ENCODE measurements at places on chromosomes 7 and 10.

GRCh38 chr10:70115948-70116682 lies 16.5 kb downstream of the AIFM2 start:
- peak; percentile 12 for DNase-seq

GRCh38 chr10:83045731-83046130 lies 1093.6 kb upstream of the GHITM start:
- no peak for DNase-seq

DNA sequence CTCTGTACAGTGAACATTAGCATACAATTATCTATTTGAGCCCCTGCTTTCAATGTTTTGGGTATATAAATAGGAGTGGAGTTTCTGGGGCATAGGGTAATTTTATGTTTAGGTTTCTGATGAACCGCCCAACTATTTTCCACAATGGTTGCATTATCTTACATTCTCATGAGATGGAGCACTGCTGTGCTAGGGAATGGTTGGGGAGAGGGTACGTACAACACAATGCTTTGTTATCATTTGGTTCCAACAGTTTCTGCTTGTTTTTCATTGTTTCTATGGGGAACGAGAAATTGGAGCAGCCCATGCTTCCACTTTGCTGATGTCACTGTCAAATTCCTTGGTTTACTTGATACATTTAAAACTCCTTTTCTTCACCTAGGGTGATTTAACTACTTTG lies 1115.3 kb downstream of the REEP3 start:
- DNase-seq, result no peak

DNA sequence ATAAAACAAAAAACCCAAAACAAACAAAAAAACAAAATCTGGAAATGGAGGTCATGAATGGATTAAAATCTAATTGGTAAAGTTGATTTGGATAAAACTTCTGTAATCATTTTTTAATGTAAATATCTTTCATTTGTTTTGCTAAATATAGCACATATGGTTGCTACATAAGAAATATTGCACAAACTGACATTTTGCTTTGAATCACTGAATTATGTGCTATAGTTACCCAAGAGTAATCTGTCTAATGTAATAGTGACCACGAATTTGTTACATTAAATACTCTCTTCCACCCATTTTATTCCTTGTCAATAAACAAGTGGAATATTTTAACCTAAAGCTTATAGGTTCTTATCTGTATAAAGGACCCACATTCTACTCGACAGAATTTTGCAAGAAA lies 6.2 kb downstream of the CFAP58 start:
- no peak for DNase-seq

DNA sequence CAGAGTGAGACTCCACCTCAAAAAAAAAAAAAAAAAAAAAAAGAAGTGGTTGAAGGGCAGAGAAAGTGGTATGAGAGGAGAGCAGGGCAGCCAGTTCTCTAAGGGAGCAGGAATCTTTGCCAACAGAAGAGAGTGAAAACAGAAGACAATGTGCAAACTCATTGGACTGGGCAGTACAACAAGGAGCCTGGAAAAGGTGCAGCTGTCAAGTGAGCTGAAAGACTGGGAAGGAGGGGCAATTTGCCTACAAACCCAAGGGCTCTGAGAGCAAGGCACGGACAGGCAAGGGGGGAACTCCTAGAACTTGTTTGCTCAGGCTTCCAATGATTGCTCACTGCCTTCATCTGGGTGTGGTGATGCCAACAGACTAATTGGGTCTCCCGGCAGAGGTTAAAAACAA lies 9.5 kb downstream of the ACTR1A start:
- no peak for DNase-seq

- no peak for DNase-seq
These were observed 212.3 kb downstream of the MTERF1 start for GRCh38 chr7:91668217-91668616.

DNA sequence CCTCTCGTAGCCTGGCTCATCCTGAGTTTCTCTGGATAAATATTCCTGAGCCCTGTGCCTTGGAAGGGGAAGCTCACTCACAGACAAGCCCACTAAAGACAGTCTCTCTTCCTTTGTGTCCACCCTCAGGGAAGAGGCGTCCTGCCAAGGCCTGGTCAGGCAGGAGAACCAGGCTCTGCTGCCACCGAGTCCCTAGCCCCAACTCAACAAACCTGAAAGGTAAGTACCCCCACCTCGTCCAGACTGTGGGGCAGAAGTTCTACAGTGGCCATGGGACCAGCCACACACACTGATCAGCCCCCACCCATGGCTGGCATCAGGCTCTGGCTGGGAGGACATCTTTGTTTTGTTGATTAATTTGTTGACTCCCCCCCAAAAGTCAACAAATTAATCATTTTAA lies 2.8 kb downstream of the GPR15LG start:
- DNase-seq, result no peak

DNA sequence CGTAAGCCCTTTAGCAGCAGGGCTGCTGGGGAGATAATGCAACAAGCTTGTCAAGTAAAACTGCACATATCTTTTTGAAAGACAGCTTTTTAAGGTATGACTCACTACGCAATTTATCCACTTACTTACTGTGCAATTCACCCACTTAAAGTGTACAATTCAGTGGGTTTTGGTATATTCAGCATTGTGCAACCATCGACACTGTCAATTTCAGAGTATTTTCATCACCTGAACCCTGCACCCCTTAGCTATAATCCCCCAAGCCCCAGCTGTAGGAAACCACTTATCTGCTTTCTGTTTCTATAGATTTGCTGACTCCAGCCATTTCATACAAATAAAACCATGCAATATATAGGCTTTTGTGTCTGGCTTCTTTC lies 168.0 kb downstream of the PTPN20 start:
- DNase-seq, result peak; percentile 2

- no peak for DNase-seq
These were observed 73.3 kb upstream of the PRKG1 start for GRCh38 chr10:51000976-51001375.

DNA sequence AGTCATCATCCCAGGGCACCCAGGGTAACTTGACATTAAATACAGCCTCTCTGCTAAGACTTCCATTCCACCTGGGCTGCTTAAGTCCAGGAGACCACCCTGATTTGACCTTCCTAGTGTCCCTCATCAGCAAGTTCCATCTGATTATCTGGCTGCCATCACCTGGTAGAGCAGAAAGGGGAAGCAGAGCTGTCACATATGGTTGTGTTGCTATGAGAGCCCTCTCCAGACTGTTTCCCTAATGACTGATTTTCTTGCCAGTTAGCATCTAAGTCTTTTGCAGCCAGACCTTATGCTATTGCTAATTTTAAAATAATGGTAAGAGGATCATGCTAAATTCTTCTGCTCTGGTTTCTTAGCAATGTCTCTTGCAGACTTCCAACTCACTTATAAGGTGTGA lies 38.7 kb downstream of the KCNH2 start:
- no peak for DNase-seq

- no peak for DNase-seq
These were observed 12.5 kb downstream of the CYP3A43 start for GRCh38 chr7:99840136-99840869.

DNA sequence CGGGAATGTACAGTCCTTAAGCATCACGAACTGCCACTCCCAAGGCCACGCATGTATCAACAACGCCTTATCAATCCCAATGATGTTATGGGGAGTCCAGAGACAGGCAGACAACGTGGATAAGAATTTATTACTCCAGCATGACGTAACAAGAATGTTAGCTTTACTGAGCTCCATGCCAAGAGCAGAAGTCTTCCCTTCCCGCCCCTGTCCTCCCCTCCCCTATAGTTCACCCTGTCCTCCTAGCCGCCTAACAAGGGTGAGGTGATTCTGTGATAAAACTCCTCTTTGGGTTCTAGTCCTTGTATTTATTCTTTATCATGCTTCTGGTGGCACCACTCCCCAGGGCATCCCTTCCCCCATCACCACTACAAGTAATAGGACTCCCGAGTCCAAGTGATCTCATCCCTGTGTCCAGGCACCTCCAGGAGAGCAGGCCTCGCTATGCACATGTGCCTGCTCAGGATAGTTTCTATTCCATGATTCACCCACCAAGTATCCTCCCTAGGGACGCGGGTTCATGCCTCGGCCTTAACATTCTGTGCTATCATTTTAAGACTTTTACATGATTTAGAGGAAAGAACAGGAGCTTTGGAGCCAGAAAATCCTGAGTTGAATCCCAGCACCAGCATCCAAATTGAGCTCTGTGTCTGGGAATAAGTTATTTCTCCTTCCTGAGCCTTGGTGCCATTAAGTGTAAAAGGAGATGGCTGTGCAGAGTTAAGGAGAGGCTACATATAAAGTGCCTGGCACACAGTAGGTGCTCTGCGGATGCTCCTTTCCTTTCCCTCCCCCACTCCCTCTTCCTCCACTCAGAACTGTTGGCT lies 15.4 kb downstream of the GSDME start:
- DNase-seq, result peak; percentile 92

DNA sequence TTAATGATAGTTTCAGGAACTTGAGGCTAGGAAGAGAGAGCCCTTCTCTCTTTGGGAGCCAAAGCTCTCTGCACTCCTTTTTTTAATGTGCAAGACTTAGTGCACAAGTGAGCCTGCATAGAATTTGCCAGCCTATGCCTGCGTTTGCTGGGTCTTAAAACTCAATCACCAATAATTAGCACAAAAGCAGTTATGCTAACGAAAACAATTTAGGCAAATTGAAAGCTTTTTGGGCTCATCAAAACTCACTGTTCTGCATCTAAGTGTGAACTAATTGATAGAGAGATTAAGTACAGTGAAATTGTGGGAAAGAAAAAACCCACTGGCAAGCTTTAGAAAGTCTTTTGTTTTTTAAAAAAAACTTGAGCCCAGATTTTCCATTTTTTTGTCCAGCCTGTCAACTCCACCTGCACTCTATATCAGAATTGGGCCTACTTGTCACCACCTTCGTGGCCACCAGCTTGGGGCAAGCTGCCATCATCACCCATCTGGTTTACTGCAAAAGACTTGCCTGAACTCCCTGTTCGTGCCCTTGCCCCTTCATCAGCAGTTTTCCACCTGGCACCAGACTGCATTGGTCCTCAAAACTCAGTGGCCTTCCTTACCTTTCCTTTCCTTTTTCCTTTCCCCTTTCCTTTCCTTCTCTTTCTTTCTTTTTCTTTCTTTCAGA lies 37.8 kb downstream of the CRHR2 start:
- DNase-seq, result no peak

DNA sequence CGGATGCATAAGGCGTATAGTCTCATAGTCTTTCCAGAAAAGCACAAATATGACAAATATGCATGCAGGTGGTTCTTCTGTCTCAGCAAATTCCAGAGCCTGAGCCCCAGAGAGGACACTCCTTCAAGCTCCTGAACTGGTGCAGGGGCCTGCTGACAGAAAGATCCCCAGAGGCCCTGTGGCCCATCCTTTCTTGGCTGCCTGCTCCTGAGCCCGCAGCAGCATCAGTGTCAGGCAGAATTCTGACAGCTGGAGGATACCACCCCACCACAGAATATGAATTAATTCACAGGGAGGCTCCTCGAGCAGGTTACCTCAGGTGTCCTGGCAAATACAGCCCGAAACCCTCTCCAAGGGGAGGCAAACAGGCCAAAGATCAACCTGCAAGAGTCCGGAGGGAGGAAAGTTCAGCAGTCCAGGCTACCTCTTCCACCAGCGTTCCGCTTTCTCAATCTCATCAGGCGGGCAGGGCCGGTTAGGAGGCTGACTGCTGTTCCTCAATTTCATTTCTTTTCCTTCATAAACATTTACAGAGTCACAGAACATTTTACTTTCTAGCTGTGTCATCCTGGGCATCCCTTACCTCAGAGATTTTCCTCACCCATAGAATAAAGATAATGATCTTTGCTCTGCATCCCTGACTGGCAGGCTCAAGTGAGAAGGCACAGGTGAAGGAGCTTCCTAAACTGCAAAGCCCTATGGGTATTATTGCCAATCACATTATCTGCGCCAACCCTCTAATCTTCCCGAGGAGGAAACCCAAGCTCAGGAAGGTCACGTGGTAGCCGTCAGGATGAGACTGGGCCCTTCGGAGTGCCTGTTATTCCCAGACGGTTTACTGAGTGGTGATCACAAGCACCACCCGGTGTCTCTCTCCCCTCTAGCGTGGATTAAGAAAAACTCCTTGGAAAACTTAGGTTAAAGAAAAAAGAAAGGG lies 1.4 kb downstream of the DNAJB12 start:
- DNase-seq, result peak; percentile 23

- no peak for DNase-seq
These were observed 12.4 kb downstream of the CAMK2B start for GRCh38 chr7:44313016-44313415.

DNA sequence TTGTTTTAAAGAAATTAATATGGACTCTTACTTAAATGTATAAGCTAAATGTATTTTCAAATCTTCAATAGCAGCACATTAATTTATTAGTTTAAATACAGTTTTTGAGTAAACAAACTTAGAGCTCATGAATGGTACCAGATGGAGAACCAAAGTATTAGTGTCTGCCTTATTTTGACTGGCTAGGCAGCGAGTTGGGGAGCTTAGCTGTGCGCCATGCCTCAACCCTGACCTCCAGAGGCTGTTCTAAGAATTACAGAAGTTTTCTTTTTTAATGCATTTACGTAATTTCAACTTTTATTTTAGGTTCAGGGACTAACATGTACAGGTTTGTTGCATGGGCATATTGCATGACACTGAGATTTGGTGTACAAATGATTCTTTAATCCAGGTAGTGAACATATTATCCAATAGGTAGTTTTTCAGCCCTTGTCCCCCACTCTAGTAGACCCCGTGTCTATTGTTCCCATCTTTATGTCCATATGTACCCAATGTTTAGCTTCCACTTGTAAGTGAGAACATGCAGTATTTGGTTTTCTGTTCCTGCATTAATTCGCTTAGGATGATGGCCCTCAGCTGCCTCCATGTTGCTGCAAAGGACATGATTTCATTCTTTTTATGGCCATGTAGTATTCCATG lies 166.8 kb downstream of the IQUB start:
- peak; percentile 47 for DNase-seq

GRCh38 chr7:153829525-153829924 lies 222.7 kb upstream of the DPP6 start:
- DNase-seq, result no peak

GRCh38 chr10:29914986-29915785 lies 144.2 kb downstream of the JCAD start:
- peak; percentile 32 for DNase-seq

DNA sequence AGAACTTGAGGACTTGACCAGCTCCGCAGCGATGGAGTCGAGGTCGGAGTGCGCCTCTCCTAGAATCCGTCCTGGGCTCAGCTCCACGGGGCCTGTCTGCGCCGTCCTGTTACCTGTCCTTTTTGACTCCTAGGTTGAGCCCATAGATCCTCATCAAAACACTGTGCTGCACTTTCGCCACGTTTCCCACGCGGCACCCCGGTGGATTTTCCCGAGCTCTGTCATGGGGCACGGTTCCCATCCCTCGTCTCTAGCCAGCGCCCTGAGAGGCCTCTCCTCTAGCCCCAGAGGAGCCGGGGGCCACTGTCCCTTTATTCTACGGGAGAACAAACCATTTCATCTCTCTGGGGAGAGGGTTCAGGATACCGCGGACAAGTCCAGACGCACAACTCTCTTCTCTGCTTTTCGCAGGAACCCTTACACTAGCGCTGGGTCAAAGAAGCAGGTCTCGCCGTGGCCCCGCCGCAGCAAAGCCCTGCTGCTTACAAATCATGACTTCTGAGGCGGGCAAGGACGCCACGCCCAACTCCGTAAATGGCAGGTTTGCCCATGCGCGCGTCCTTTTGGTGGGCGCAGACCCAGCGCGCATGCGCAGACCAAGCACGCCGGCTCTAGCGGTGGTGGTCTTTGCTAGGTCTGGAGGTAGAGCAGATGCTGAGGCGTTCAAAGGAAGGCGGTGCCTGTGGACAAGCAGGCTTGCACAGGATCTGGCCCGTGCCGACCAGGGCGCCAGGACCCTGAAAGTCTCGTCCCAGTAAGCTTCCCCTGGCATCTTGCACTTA lies 10.3 kb upstream of the ANKRD7 start:
- peak; percentile 88 for DNase-seq

Data from astrocyte of the spinal cord (primary cell).